ENCODE measurements at places on chromosomes 4 and X.

DNA sequence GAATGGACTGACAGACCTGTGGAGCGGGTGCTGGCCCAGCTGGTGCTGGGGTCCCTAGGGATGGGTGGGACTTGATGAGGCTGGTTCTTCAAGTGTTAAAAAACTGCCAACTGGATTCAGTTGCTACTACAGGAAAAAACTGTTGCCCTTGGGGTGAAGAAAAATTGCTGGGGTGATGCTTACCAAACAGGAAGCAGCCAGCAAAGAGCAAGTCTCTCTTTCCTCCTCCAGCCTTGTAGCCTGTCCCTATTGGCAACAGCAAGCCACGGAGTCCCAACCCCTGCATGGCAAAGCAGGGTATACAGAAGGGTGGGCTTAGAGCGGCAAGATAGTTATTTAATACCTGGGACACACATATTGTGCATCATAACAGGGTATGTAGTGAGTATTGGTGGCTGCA, 60.1 kb upstream of the ATP8A1 start:
- no peak for DNase-seq

GRCh38 chr4:53197772-53198142, 168.1 kb downstream of the SCFD2 start:
- DNase-seq, result no peak

DNA sequence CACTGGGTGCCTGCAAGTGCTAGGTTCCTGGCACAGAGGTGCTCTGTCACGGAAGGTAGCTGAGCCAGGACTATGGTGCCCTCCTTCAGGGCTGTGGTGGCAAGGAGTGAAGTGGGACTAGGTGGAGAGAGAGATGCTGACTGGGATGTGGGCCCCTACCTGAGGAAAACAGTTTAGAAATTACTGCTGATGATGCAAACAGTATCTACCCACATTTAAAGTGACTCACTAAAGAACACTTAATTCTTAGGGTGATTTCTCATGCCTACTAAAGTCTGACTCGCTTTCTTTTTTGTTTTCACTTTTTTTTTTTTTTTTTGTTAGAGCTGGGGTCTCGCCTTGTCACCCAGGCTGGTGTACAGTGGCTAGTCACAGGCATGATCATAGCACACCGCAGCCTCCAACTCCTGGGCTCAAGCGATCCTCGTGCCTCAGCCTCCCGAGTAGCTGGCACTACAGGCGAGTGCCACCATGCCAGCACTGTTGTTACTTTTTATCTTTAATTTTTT, 3.1 kb downstream of the ZNF185 start:
- DNase-seq, result no peak

GRCh38 chr4:17531538-17532285, 16.7 kb downstream of the CLRN2 start:
- no peak for DNase-seq

GRCh38 chrX:3962511-3963311, 249.3 kb upstream of the PRKX start:
- DNase-seq, result no peak

GRCh38 chr4:177596035-177596434, 153.8 kb upstream of the AGA start:
- no peak for DNase-seq

GRCh38 chrX:123993904-123994635, 32.6 kb downstream of the STAG2 start:
- DNase-seq, result no peak

GRCh38 chr4:72076562-72076961, 44.8 kb downstream of the NPFFR2 start:
- no peak for DNase-seq

DNA sequence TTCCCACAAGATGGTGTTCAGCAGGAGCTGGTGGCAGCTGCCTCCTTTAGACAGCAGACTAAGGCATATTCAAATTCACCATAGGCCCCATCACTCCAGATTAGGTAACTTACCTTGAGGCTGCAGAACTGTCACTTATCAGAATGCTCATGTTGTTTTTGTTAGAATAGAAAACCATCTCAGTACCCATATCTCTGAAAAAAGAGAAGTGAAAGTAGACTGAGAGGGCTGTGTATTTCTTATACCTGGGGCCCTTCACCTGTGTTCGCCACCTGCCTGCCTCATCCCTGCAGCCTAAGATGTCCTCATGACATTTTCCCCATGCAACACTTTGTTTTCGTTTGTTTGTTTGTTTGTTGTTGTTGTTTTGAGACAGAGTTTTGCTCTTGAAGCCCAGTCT, 32.9 kb upstream of the SPRY1 start:
- DNase-seq, result no peak
